ENCODE measurements at places on chromosomes 6 and 20. TPM values are rescaled to one million over a fixed set of nuclear protein-coding genes. Genes with fewer than 3 reads are reported as not detected.

The RAD21L1 gene
- total RNA-seq, result 0.98 TPM

The BCAS4 gene
- 11.6 TPM for total RNA-seq

The MUCL3 gene
- not detected for total RNA-seq

The MAS1 gene
- total RNA-seq, result not detected

The GABRR2 gene
- not detected for total RNA-seq

The PPP1R11 gene
- total RNA-seq, result 65.1 TPM

The LMBRD1 gene
- 22.5 TPM for total RNA-seq

The KCNB1 gene
- not detected for total RNA-seq

Measured in RPMI7951 (cell line).